Kidney capillary endothelial cell (primary cell): ENCODE measurements at places on chromosomes 13 and 19.

DNA sequence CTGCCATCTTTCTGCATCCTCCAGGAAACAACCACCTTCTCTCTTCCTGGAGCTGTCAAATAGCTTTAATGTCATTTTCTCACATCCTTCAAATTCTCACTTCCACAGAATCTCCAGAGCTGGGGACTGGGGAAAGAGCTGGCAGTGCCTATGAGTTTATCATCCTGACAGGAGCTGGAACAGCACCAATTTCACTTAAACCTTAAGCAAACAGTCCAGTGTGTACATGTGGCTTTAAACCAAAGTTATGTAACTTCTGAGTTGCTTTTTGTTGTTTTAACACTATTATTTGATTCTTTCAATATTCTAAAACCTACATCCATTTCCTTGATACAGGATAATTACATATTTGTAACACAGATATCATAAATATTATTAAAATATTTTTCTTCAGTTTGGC, 331.5 kb upstream of the ARGLU1 start:
- DNase-seq, result no peak

- no peak for DNase-seq
These were observed 70.1 kb downstream of the ZNF208 start for GRCh38 chr19:21940684-21941083.

DNA sequence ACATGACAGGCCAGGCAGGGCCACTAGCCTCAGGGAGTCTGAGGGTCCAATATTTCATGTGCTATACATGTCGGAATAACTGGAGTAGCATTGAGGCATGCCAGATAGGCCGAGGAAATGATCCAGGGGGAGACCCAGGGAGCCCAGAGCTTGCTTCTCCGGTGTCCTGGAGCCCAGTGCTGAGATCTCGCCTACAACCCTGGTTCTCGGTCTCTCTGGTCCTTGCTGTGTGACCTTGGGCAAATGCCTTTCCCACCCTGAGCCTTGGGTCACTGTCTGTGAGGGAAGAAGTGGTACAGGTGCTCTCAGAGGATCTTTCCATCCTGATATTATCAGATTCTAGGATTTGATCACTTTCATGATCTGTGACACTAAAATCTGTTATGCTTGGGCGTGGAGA, 11.3 kb downstream of the CBLC start:
- no peak for DNase-seq

DNA sequence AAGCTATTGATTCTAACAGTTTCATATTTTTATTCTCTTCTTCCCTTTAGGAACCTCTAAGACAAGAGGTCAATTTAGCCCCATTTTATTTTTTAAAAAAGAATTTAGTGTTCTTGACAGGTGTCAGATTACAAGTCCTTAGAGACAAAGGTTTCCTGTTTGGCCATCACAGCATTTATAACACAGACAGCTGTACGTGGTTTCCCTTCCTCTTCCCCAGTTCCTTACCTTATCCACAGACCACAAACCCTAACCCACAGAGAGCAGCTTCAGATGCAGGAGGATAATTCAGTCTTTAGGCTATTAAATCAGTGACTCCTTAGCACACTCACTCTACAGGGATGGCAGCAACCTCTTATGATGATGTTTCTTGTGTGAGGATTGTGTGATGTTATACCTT, 1210.1 kb downstream of the DIAPH3 start:
- DNase-seq, result no peak

GRCh38 chr19:29321116-29321515, 108.2 kb upstream of the UQCRFS1 start:
- DNase-seq, result no peak
